NCI-H510A (cell line): ENCODE measurements at places on chromosomes 5 and 9.

DNA sequence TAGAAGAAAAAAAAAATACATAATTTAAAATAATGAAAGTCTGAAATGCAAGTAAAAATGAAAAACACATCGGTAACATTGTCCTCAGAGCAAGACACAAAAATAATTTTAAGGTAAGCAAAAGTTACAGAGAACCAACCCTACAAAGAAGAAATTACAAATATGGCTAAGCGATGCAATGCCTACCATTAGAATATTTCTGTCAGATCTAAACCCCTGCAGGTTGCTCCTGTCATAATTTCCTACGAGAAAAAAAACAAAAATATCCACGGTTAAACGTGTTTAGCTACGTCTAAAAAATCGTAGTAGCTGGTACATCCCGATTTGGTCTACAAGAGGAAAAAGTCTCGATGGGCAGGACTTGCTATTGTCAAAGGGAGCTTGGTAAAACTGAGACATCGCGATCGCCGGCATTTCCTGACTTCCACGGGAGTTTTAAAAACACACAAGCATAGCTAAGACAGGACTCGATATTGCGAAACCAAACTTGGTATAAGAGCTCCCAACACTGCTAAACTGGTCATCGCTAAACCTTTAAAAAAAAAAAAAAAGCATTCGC is 1.1 kb upstream of the ANXA2R start:
- no peak for DNase-seq

GRCh38 chr5:124373883-124374282 is 372.6 kb downstream of the ZNF608 start:
- no peak for DNase-seq

GRCh38 chr5:173474881-173475287 is 141.6 kb downstream of the BOD1 start:
- DNase-seq: no peak

- no peak for DNase-seq
Observed at GRCh38 chr5:138180183-138180782, 1.4 kb downstream of the KIF20A start.

- no peak for DNase-seq
Observed at GRCh38 chr5:40831346-40832210, 3.4 kb downstream of the RPL37 start.

- DNase-seq: no peak
Observed at GRCh38 chr9:83642793-83643192, 19.9 kb downstream of the IDNK start.

DNA sequence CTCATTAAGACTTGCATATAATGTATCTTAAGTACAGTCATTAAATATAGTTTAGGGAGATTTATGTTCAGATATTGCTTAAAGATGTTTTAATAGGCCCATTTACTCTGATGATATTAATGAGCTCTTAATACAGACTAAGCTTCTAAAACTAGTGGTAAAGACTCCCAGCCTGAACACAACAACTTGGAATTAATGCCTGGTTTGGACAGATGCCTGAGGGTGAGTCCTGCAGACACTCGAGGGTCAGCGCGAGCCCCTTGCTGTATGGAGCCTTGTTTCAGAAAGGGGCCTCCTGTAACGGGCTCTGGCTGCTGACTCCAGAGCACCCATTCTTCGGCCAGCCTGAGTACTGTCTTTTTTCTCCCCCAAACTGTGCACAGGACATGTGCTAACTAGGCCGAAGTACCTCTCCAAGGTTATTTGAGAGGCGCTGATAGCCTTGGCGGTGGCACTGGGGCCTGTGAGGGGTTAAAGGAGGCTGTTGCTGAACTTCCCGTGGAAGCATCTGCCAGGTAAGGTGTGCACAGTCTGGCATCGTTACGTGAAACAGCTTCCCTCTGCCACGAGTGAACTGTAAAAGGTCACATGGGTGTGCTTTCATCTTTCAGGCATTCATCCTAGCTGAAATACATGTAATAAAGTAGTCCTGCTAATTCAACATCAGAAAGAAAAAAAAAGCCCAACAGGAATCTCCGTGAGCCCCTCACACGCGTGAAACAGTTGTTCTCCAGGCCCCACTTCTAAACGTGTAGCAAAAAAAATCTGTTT is 113.4 kb downstream of the MVB12B start:
- DNase-seq: no peak

DNA sequence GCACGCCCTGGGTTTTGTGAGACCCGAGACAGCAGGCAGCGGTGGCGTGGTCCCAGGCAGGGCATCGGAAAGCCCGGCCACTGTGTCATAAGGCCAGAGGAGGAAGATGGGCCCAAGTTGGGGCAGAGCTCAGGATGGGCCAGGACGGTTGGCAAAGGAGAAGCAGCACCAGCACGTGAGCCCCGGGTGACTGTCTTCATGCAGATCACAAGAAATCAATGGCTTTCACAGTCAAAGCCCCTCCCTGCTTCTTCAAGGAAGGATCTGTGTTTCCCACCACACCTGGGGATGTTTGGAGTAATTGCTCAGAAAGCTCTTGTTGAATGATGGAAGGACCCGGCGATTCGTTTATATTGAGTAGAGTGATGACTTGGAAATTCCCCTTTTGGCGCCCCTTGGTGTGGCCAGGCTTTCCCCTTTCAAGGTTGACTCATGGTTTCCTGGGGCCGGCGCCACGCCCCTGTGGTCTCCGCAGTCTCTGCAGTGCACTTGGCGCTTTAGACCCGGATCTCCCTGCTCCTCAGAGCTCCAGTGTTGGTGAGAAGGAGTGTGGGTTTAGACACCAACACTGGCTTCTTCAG is 52.1 kb downstream of the IL31RA start:
- no peak for DNase-seq

- peak; percentile 5 for DNase-seq
Observed at GRCh38 chr9:93261281-93261680, 77.3 kb downstream of the WNK2 start.

DNA sequence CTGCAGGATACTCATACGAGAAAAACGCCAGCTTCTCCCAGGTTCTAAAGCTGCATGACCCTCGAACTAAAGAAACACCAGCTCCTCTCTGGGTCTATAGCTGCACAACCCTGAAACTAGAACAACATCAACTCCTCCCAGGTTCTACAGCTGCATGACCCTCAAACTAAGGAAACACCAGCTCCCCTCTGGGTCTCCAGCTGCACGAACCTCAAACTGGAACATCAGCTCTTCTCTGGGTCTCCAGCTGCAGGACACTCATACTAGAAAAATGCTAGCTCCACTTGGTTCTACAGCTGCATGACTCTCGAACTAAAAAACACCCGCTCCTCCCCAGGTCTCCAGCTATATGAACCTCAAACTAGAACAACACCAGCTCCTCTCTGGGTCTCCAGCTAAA is 811.1 kb downstream of the CDH9 start:
- DNase-seq: no peak

GRCh38 chr5:171437286-171437821 is 17.9 kb downstream of the FGF18 start:
- DNase-seq: no peak

- DNase-seq: no peak
Observed at GRCh38 chr9:32955655-32956478, 45.6 kb downstream of the APTX start.

GRCh38 chr5:153782589-153783361 is 255.9 kb downstream of the FAM114A2 start:
- no peak for DNase-seq

DNA sequence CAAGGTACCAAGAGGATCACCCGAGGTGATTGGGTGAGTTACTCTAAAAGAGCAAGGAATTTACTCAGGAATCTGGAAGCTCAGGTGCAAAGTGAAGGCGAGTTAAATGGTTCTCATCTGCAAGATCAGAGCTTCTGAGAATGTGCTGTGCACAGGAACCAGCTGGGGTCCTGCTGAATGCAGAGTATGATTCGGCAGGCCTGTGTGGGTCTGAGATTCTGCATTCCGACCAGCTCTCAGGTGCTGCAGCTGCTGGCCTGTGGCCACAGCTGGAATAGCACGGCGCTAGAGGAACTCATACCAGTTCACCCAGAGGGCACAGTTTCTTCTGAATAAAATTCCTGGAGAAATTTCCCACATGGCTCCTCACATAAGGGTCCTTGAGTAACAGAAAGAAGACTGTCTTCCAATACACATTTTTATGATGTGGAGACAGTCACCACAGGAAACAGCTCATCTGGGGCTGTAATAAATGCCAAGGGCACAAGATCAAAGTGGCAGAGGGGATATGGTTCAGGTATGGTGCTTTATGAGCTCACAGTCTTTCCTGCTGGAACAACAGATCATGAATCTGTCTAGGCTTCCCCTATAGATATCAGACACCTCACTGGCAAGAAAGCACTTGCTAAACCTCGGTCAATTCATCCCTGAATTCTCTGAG is 83.9 kb downstream of the PTPN3 start:
- no peak for DNase-seq

DNA sequence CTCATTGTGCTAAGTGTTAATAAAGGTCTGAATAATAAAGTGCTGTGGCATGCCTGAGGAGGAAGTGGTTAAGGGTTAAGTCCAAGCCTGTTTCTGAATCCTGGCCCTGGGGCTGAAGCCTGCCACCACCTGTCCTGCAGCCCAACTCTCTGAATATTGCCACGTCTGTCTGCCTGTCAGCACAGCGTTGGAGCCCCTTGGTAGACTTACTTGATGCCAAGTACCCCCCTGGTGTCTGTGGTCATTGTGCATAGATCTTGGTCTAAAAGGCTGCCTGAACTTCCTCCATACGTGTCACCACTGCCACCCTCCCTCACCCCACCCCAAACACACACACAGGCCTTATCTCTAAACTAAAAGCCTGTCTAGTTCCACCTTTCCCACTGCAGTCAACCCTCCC is 35.4 kb upstream of the SLC2A8 start:
- no peak for DNase-seq

GRCh38 chr9:35350212-35350611 is 139.7 kb upstream of the RUSC2 start:
- DNase-seq: no peak

GRCh38 chr5:142540922-142541422 is 144.9 kb downstream of the FGF1 start:
- no peak for DNase-seq

- no peak for DNase-seq
Observed at GRCh38 chr5:67243349-67243748, 46.8 kb upstream of the CD180 start.
